Sigmoid colon (tissue), 7 donors: ENCODE measurements at places on chromosomes 11 and 22. TPM values are rescaled to one million over a fixed set of nuclear protein-coding genes. Genes with fewer than 3 reads are reported as not detected.

GRCh38 chr22:30652852-30653251, 14.8 kb downstream of the DUSP18 start:
- peaks cover 4% of the 10 kb centered on the region for H3K36me3 ChIP-seq
- H3K4me3 ChIP-seq, result no peak overlapping the region
- H3K4me1 ChIP-seq, result no peaks in the 10 kb centered on the region
- no peak overlapping the region for H3K27ac ChIP-seq

DNA sequence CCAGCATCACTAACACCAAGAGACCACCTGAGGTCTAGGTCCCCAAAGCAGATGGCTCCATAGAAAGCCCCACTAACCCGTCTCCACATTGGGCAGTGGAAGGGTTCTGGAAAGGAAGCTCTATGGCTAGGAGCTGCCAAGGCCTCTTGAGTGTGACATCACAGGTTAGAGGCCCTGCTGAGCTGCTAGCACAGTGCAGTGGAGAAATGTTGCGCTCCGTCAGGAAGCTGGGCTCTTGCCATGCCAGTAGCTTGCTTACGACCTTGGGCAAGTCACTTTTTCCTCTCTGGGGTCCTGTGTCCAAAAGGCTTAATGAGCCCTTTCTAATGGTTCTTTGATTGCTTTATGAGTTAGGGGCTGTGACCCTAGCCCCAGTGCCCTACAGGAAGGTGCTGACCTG, 10.6 kb downstream of the PIK3IP1 start:
- no peaks in the 10 kb centered on the region for H3K27me3 ChIP-seq
- no peak overlapping the region for H3K4me3 ChIP-seq
- no peaks in the 10 kb centered on the region for H3K4me1 ChIP-seq
- no peak overlapping the region for H3K27ac ChIP-seq

DNA sequence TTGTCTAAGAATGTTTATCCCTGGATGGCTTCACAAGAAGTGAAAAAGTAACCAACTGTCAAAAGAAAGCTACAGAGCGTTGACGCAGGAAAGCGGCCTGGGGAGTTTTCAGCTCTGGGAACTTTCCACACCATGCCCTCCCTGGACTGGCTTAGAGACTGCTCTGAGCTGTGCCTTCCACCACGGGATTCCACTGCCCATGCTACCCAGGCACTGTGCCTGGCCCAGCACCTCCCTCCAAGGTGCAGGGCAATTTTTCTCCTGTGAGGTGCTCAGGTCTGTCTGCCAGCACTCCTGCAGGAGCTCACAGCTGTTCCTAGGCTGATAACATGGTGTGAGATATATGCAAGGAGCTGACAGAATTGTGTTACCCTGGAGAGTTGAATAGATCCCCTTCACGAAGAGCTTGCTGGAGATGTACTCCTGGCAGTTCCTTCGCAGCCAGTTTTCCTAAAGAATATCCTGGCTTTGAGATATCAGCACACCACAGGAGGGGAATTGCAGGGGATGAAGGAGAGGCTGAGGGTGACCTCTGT, 258.3 kb upstream of the B3GAT1 start:
- peak; percentile 22 for DNase-seq
- H3K27me3 ChIP-seq, result peaks cover 9% of the 10 kb centered on the region
- no peaks in the 10 kb centered on the region for H3K36me3 ChIP-seq
- no peak overlapping the region for H3K4me3 ChIP-seq
- H3K4me1 ChIP-seq, result no peaks in the 10 kb centered on the region
- no peak overlapping the region for H3K27ac ChIP-seq

- H3K27ac ChIP-seq, result peak overlapping the region; percentile 98
- no peaks in the 10 kb centered on the region for H3K27me3 ChIP-seq
- no peaks in the 10 kb centered on the region for H3K36me3 ChIP-seq
- no peak for DNase-seq
- H3K4me1 ChIP-seq, result peaks cover 72% of the 10 kb centered on the region
These were observed 833 bp upstream of the ME3 start for GRCh38 chr11:86673055-86673843.

DNA sequence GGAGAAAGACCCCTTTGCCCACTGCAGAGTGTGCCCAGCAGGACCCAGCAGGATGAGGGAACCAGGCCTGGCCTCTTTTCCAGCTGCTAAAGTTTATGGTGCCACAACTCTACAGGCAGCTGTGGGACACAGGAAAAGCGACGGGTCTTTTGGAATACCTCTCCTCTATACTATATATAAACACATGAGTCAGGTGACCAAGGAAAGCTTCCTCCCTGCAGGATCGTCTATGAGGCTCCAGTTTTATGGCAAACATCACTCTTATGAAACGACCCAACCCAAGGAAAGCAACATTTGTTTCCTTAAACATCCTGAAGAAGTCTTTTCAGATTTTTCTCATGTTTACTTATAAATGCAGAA, 102.8 kb upstream of the AKIP1 start:
- H3K27me3 ChIP-seq, result no peaks in the 10 kb centered on the region
- peak overlapping the region; percentile 97 for H3K27ac ChIP-seq
- DNase-seq, result no peak
- peak overlapping the region; percentile 58 for H3K4me3 ChIP-seq

- no peaks in the 10 kb centered on the region for H3K36me3 ChIP-seq
- DNase-seq, result no peak
- no peak overlapping the region for H3K4me3 ChIP-seq
- H3K27me3 ChIP-seq, result no peaks in the 10 kb centered on the region
- H3K27ac ChIP-seq, result no peak overlapping the region
- H3K4me1 ChIP-seq, result no peaks in the 10 kb centered on the region
These were observed 15.4 kb downstream of the SLC3A2 start for GRCh38 chr11:62896049-62896448.

DNA sequence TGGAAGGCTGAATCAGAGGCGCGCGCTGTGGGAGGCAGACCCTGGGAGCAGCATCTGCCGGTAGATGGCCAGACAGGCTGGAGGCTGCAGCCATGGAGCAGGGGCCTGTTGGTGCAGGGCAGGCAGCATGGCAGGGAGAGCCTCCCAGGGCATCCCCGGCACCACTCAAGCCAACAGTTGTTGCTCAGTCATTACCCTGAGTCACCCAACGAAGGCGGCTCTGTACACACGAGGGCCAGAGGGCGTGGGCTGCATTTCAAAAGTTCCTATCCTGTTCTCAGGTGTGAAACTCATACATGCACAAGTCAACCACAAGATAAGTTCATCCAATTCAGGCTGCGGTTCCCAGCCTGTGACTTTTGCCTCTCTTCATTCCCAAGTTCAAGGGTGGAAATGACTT, 2.6 kb downstream of the ANO1 start:
- H3K27ac ChIP-seq, result no peak overlapping the region
- H3K36me3 ChIP-seq, result no peaks in the 10 kb centered on the region
- H3K4me1 ChIP-seq, result peaks cover 7% of the 10 kb centered on the region
- peaks cover 50% of the 10 kb centered on the region for H3K27me3 ChIP-seq

DNA sequence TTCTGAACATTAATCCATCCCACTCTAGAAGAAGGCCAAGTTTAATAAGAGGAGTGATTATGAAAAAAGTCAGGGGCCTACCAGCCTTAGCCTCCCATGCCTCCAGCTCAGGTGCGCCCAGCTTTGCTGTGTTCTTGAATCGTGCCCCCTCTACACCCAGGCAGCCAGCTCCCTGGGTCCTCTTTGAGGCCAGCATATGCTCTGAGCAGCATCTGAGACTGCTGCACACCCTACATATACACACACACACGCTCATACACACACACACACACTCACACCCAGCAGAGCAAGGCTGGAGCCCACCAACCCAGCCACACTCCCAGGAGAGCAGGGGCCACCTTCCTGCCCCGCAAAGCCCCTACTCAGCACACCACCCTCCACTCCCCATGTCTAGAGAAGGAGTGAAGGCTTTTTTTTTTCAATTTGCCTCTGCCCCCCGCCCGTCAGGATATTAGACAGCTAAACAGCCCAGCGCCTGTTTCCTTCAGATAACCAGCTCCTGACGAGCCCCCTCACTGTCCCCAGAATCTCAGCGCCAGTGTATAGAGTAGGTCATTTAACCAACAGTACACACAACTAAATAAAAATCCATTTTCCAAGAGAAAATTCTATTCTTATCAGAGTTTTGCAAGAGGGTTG, 121.6 kb downstream of the BUD13 start:
- DNase-seq, result no peak
- H3K27me3 ChIP-seq, result no peaks in the 10 kb centered on the region
- H3K4me1 ChIP-seq, result no peaks in the 10 kb centered on the region
- H3K36me3 ChIP-seq, result no peaks in the 10 kb centered on the region
- no peak overlapping the region for H3K27ac ChIP-seq
- no peak overlapping the region for H3K4me3 ChIP-seq

DNA sequence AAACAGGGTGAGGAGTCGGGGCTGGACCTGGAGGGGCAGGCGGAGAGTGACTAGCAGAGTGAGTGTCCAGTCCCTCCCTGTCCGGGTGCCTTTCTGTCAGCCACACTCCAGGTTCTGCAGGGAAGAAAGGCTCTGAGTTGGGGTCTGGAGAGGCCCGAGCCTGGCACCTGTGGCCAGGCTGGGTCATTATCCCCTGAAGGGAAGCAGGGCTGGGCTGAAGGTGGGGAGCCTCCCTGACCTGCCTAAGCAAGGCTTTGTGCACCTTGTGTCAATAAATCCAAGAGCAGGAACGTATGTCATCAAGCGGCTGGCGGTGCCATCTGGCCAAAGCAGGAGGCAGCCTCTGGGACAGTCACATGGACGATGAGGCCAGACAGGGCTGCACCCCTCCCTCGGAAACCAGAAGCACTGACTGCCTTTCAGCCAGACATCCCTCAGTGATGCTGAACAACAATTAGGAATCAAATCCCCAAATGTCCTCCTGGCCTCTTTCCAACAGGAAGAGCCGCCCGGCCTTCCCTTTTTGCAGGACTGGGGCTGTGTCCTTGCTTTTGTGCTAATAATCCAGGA, 73.9 kb upstream of the FGF3 start:
- DNase-seq, result no peak
- no peak overlapping the region for H3K27ac ChIP-seq
- H3K27me3 ChIP-seq, result peaks cover 42% of the 10 kb centered on the region
- H3K4me3 ChIP-seq, result no peak overlapping the region
- no peaks in the 10 kb centered on the region for H3K36me3 ChIP-seq

DNA sequence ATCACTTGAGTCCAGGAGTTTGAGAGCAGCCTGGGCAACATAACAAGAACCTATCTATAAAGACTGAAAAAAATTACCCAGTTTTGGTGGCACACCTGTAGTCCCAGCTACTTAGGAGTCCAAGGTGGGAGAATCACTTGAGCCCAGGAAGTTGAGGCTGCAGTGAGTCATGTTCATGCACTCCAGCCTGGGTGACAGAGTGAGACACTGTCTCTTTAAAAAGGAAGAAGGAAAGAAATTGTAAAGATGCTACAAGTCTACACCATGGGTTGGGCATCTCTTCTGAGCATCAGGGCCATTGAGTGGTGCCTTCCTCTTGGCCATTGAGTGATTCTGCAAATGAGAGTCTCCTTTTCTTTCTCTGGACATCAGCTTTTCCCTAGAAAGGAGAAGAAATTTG, 15.7 kb upstream of the MTMR3 start:
- no peaks in the 10 kb centered on the region for H3K4me1 ChIP-seq
- DNase-seq, result no peak
- no peak overlapping the region for H3K27ac ChIP-seq
- no peak overlapping the region for H3K4me3 ChIP-seq
- H3K36me3 ChIP-seq, result no peaks in the 10 kb centered on the region

DNA sequence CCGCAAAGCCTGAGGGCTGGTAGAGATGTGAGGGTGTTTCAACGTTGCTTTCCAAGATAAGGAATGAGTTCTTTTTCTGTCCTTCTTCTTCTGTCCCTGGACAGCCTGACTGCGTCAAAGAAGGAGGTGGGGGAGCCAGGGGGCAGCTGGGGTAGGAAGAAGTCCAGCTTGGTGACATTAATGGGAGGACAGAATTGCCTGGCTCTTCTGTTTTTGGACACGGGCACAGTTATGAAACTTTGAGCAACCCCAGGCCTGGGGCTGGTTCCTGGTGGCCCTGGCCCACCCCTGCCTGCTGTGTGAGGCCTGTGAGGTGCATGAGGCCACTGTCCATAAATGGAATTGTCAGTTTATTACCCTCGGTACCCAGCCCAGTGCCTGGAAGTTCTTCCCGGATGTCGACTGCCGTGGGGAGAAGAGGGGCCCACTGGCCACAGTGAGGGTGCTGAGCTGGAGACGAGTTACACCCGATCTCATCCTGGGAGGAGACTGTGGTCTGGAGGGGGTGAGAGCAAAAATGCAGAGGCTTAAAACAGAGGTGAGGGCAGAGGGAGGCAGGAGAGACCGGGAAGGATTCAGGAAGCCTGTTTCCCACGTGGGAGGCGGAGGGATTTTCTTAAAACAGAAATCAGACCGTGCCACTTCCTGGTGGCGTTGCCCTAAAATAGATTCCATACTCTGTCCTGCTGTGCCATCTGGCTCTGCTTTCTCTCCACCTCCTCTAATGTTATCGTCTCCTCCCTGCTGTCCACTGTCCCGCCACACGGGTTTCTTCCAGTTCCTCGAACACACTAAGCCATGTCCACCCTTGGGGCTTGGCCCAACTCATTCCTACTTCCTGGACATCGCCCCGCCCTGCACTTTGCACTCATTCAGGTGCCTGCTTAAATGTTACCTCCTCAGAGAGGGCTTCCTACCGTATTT, 59.7 kb upstream of the RASD2 start:
- no peaks in the 10 kb centered on the region for H3K36me3 ChIP-seq
- peak; percentile 90 for DNase-seq
- peak overlapping the region; percentile 92 for H3K27ac ChIP-seq
- H3K4me1 ChIP-seq, result peaks cover 59% of the 10 kb centered on the region

- H3K36me3 ChIP-seq, result peaks cover 47% of the 10 kb centered on the region
- no peak for DNase-seq
These were observed 69.5 kb downstream of the DBX1 start for GRCh38 chr11:20090654-20091374.

DNA sequence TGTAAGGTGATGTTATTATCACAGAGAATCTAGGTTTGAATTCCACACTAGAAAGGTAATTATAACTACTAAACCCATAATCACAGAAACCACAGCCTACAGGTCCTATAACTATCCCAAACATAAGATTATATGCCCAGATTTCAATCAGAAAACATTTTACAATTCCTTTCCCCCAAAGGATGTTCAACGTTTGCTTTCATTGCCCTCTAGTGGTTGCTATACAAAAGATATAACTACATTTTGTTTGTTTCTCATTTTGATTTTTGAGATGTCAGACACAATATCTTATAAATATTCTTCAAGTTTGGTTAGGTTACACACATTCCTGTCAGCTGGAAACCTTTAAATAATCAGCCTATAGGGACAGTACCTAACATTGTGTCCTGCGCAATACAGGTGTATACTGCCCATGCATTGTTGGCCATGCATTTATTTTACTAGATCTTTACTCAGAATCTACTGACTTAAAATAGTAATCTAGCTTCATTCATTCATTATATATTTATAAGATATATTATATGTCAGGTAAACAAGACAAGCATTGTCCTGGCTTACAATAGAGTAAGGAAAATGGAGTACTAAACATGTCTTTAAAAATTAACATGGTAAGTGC, 530.5 kb upstream of the CCDC90B start:
- no peak overlapping the region for H3K4me3 ChIP-seq
- no peak for DNase-seq
- no peak overlapping the region for H3K27ac ChIP-seq
- no peaks in the 10 kb centered on the region for H3K4me1 ChIP-seq
- H3K27me3 ChIP-seq, result no peaks in the 10 kb centered on the region

GRCh38 chr11:14644226-14645014, 816 bp downstream of the PDE3B start:
- peak overlapping the region; percentile 88 for H3K27ac ChIP-seq
- H3K27me3 ChIP-seq, result no peaks in the 10 kb centered on the region
- no peaks in the 10 kb centered on the region for H3K36me3 ChIP-seq

GRCh38 chr11:95156916-95157541, 67.4 kb downstream of the ENDOD1 start:
- DNase-seq, result peak; percentile 84
- H3K4me3 ChIP-seq, result no peak overlapping the region
- H3K27me3 ChIP-seq, result no peaks in the 10 kb centered on the region
- H3K27ac ChIP-seq, result peak overlapping the region; percentile 60
- H3K36me3 ChIP-seq, result no peaks in the 10 kb centered on the region
- H3K4me1 ChIP-seq, result peaks cover 20% of the 10 kb centered on the region

The LRRC74B gene
- total RNA-seq, result not detected

The WBP2NL gene
- total RNA-seq, result 0.71 TPM

The RBM7 gene
- 29.3 TPM for total RNA-seq

The PPP2R1B gene
- 13.5 TPM for total RNA-seq

The CHRM4 gene
- total RNA-seq, result 0.99 TPM

The SLC22A6 gene
- not detected for total RNA-seq

The OAF gene
- total RNA-seq, result 42.1 TPM
